Fibroblast of skin of right biceps (primary cell): ENCODE measurements at places on chromosomes 5 and 9.
A peak's percentile ranks its signal among the peaks of the same experiment; 100 is the strongest.

DNA sequence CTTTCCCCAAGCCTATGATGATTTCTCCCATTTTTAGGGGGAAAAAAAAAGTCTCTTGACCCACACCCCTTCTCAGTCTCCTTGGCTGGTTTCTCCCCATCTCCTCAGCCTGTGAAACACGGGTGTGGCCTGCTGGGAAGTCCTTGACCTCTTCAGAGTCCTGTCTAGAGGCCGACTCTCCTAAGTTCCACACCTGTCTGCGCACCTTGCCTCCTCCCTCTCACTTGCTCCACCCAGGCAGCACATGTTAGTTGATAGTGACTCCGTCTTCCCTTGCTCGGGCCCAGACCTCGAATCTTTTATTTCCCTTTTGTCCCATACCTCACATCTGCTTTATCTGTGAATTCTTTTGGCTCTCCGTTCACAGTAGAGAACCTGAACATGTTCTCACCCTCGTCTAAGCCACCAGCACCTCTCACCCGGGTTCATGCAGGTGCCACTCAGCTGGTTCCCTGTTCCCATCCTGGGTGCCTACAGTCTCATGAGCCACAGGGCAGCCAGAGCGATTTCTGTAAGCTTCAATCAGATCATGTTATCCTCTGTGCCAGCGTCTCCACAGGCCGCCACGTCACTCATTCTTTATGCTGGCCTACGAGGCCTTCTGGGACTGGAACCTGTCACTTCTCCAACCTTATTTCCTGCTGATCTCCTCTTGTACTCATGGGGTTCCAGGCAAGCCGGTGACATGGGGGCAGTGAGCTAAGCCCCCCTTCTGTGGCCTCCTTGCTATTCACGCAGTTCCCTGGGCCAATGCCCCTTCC is 51.7 kb upstream of the LRRTM2 start:
- DNase-seq, result no peak

GRCh38 chr9:128358861-128359260 is 12.3 kb upstream of the URM1 start:
- DNase-seq, result no peak

DNA sequence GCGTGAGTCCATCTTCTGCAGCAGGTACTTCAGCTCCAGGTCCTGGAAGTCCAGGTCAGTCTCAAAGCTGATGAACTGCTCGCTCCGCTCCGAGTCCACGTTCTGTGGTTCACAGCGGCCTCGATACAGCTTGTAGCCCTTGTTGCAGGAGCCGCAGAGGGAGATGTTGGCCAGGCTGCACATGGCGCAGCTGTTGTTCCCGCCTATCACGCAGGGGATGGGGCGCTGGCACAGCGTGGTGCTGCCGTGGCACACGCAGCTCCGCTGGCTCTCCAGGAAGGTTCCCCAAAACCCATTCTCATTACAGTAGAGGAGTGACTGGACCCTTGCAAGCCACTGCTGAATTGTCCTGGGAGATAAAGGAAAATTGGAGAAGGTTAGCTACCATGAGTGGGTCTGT is 201.4 kb downstream of the BRINP1 start:
- DNase-seq, result no peak

- peak; percentile 99 for DNase-seq
Measured at GRCh38 chr5:16957304-16958196, 21.5 kb upstream of the MYO10 start.

DNA sequence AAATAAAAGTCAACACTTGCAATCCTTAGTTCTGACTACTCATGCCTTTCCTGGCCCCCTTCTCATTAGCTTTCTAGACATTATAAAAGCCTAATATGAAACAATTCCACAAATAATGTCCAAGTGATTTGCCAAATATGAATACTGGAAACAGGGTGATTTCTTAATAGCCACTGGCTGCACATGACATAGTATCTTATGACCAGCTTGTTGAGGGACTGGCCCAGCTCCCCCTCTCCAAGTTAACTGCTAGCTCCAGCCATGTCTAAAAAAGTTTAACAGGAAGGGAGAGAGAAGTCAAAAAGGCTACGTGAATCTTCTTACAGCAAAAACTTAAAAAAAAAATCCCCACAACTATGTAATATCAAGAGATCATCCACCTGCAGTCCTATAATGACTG is 1.5 kb downstream of the CERT1 start:
- peak; percentile 11 for DNase-seq

- no peak for DNase-seq
Measured at GRCh38 chr5:2701592-2701991, 49.9 kb downstream of the IRX2 start.

DNA sequence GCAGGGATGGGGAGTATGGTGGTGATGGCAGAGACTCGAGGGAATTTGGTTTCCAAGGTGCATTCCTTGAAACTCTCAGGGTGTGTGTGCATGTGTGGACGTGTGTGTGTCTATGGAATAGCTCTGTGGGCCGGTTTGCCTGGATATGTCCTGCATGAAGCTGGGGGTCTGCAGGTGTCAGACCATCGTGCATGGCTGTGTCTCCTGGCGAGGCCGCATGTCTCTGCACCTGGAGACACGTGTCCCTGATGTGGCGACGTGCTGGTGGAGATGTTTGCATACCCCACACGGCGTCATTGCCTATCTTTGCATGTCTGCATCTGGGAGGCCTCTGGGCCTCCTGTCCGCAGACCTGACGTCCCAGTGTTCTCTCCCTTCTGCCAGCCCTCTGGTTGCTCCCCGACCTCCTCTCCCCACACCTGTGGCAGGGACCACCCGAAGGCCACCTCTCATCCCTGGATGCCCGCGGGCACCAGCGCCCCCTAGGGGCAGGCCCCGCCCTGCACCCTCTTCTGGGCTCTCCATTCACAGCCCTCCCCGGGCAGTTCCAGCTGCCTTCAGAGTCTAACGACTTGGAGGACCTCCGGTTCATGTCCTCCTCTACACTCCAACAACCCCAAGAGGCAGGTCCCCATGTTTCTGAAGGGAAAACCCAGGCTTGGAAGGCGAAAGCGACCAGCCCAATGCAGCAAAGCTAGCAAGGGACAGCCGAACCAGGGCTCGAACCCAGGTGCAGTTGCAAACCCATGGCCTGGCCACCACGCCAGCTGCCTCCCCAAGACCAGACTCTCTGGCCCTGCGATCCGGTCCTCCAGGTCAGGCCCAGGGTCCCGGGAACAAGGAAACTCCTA is 88.6 kb downstream of the LMX1B start:
- DNase-seq, result no peak

- no peak for DNase-seq
Measured at GRCh38 chr5:2797160-2797559, 45.7 kb upstream of the IRX2 start.

DNA sequence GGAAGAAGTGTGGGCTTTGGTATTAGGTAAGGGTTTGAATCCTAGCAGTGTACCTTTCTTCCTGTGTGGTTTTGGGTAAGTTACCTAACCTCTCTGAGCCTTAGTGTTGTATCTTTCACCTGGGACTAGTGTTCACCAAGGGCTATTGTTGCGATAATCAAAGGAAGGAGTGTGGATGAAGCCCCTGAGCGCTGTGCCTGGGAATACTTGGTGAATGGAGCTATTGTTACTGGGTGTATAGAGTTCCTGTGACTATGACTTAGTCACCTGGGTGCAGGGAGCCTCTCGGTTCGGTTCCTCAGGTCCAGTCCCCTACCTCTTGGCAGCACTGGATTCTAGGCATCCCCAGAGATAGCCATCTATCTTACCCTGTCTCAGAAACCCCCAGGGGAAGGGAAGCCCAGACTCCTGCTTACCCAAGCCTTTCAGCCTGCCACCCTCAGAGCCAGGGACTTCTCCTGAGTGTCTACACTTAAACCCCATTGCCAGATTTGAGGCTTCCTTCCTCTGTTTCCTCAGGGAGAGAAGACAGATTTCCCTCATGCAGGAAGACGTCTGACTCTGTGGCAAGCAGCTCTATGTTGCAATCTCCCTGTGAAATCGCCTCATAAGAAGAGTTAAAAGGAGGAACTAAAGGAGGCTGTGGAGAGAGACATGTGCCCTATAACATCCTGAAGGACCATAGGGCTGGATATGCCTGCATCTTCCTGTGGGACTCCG is 181.0 kb upstream of the PITX1 start:
- no peak for DNase-seq

DNA sequence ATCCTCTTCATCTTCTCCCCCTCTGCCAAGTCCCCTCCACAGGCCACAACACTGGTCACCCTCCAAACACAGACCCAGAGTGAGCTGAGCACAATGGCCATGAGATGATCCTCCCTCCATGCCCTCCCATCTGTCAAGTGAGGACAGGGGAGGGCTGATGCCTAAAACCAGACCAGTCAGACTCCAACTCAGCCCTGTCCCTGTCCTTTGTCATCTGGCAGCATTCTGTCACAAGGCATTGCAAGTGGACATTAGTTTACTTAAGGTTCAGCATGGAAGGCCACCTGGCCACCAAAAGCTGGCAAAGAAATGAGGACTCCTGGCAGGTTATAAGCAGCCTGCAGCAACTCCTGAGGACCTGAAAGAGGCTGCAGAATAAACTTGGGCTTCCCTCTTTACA is 136.2 kb upstream of the SLC30A5 start:
- DNase-seq, result no peak

- DNase-seq, result no peak
Measured at GRCh38 chr9:83956086-83956435, 24.0 kb downstream of the HNRNPK start.

- DNase-seq, result no peak
Measured at GRCh38 chr5:6783787-6784186, 70.6 kb downstream of the TENT4A start.

DNA sequence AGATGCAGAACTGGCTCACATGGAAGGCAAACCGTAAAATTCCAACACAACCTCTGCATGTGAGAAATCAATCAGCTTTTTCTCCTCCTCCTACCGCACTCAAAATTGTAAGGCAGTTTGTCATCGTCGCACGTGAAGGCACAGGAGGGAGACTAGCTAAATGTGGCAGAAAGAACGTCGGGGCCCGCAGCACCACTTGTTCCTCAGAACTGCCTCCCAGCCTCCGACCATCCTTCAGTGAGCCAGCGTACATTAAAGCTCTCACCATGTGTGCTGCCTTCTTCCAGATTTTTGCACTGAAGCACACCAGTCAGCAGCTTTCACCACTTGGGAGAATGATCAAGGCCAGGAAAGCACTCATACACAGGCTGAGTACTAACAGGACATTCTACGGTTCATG is 105.9 kb downstream of the RFX3 start:
- no peak for DNase-seq

GRCh38 chr5:149588936-149589335 is 7.6 kb downstream of the ARHGEF37 start:
- no peak for DNase-seq

- DNase-seq, result peak; percentile 56
Measured at GRCh38 chr5:90932052-90932699, 373.6 kb downstream of the ADGRV1 start.

- no peak for DNase-seq
Measured at GRCh38 chr9:110251212-110251611, 5.1 kb downstream of the TXN start.

DNA sequence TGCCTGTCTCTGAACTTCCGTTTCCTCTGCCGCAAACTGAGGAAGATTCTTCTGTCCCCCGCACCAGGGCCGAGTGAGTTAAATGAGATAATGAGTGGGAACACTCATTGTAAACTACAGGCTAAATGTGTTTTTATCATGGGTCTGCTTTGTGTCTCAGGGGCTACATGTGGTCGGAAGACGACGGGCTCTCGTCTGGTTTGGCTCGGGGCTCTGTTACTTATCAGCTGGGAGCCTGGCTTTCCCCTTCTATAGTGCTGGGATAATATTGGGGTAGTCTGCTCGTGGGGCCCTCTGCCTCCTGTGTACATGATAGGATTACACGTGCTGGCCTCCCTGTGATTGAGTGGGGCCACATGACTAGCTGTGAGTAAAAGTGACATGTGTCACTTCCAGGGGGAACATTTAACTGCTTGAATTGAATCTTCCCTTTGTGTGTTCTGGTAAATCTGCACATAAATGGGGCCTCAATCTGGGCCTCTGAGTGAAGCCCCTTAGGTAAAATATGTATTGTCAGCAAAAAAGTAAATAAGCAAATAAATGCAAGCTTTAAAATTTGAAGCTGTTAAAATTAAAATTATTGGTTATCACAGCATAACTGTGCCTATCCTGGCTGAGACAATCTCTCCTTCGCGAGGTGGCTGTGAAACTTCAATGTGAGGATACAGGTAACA is 86.9 kb upstream of the SH3PXD2B start:
- DNase-seq, result no peak

- peak; percentile 78 for DNase-seq
Measured at GRCh38 chr5:74384851-74385250, 255.7 kb downstream of the ENC1 start.
